Activated CD4-positive, CD25-positive, alpha-beta regulatory T cell treated with anti-CD3 and anti-CD28 coated beads, Interleukin-2, amount 50 U/mL, for 72 hours (primary cell): ENCODE measurements at places on chromosomes 11 and 22.

DNA sequence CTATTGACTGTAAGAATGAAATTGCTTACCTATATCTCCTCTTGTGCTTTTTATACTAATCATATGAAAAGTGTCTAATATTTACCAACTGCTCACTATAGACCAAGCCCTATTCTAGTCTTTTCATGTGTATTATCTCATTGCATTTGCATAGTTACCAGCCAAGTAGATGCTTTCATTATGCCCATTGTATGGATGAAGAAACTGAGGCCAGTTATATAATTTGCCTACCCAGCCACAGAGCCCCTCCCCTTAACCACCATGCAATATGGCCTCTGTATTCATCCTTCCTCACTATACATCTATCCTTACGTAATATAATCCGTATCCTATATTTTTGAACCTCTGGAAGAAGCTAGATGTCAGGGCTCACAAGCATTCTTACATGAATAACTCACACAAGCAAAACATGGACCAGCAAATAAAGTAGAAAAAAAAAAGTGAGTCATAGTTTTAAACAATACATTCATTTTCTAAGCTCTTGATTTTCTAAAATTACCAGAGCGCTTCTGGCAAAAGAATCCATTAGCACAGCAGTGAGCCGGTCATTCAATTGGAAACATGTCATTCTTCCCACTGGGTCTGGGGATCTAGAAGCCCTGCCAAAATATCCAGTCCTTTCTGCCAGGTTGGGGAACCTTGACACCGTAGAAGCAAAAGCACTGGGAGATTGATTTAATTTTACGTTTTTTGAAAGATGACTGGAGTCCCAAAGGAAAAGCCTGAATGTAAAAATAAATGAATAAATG is 80.0 kb downstream of the C11orf91 start:
- DNase-seq: no peak

- DNase-seq: no peak
Observed at GRCh38 chr22:41333806-41334205, 32.5 kb downstream of the ZC3H7B start.

DNA sequence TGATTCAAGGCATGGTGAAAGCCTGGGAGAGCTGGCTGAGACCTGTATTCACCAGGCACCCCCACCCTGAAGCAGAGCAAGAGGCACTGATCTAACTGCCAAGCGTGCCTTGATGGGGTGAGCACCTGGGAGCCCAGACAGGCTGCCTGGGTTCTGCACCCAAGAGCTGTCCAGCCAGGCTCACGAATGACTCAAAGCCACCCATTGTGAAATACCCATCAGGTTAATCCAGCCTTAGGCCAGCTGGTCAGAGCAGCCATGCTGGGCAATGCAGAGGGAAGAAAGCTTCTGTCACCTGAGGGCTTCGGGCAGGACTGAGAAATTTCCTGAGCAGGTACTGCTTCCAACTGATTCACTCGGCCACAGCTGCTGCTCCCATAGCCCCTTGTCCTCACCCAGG is 22.1 kb downstream of the THOC5 start:
- DNase-seq: no peak

DNA sequence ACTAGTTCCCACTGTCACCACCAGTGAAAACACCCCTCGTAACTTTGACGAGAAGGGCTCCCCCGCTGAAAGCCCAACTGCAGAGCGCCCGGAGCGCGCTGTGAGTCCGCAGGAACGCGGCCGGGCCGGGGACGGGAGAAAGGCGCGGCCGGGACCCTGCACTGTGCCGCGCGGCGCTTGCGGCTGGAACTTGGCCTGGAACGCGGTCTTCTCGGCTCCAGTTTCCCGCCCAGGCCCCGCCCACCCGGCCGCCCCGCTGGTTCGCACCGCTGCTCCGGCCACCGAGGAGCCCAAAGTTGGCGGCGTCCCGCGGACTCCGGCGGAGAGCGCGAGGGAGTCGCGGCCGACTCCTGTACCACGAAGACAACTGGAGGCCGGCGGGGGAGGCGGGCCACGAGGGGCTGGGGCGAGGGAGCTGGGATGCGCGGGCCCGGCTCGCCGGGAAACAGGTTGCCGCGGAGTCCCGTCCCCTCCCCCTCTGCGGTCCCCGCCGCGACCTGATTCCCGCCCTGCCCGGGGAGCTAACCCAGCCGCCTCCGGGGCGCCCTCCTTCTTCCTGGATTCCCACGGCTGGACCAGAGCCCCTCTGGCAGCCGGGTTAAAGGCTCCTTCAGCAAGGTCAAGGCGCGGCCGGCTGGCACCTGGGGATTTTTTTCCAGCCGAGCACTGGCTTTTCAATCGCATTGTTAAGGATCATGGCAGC is 3.4 kb downstream of the TENM4 start:
- DNase-seq: no peak

DNA sequence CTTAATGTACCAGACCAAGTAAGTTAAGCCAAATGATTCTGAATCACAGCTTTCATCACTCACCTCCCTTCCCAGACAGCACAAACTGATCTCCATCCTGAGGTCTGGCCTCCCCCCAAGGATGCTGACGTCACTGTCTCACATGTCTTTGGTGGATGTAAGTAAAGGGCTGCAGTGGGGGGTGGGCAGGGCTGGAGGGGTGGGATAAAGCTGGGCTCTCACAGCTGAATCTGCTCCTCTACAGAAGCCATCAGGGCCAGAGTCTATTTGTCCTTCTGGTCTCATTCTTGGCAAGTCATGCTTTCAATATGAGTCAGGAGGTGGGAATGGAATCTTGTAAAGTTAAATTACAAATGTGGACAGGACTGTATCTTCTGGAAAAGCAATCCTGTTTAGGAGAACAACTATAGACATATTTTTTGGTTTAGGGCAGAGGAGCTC is 32.7 kb downstream of the P4HA3 start:
- DNase-seq: no peak

DNA sequence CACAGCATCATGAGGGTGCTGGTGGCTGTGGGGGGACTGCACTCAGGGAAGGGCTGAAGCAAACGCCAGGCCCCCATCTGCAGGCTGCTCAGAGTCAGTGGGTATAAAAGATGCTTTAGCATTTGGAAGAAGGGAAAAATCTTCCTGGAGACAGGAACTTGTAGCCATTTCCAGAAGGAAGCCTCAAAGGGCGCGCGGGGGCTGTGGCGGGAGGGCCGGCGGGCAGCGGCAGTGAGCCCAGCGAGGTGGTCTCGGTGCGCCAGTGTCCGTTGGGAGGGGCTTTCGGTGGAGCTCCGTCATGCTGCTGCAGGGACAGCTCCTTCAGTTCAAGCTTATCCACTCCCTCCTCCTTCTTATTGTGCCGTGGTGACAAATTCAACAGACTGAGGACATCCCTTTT is 63.0 kb upstream of the PITPNB start:
- DNase-seq: peak; percentile 21

- no peak for DNase-seq
Observed at GRCh38 chr11:7657306-7658025, 15.8 kb downstream of the CYB5R2 start.

DNA sequence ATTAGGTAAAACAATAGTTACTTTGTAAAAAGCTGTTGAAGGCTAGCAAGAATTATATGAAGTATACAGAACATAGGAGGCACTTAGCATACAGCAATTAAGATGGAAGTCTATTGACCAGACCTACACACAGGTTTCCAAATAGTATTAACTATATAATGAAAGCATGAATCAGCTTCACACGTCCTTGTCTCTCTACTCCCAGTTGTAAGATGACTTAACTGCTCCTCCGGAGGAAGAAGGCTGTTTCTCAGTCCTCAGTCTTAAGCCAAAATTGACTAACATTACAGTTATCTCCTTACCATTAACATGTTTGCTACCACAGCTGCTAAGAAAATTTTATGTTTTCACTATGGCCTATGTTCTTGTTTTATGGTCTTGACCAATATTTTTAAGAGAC is 24.7 kb downstream of the SIK3 start:
- no peak for DNase-seq

- DNase-seq: no peak
Observed at GRCh38 chr22:37331856-37332536, 49.7 kb downstream of the CYTH4 start.

- DNase-seq: no peak
Observed at GRCh38 chr11:1433568-1433967, 43.8 kb downstream of the BRSK2 start.

- DNase-seq: peak; percentile 12
Observed at GRCh38 chr22:48097723-48098122, 1335.3 kb downstream of the TBC1D22A start.

DNA sequence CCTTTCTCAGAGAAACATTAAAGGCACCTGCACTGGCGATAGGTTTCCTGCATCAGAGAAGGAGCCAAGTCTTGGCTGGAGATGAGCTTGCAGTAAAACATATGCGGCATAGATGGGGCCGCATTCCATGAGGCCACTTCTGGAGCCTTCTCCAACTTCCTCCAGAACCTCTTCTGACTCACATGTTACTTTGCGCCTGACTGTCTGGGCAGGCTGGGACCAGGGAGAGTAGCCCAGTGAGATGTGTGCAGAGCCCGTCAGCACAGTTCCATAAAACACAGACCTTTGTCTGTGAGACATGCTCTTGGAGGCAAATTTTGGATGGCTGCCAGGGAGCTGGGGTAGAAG is 55.4 kb upstream of the BID start:
- no peak for DNase-seq

DNA sequence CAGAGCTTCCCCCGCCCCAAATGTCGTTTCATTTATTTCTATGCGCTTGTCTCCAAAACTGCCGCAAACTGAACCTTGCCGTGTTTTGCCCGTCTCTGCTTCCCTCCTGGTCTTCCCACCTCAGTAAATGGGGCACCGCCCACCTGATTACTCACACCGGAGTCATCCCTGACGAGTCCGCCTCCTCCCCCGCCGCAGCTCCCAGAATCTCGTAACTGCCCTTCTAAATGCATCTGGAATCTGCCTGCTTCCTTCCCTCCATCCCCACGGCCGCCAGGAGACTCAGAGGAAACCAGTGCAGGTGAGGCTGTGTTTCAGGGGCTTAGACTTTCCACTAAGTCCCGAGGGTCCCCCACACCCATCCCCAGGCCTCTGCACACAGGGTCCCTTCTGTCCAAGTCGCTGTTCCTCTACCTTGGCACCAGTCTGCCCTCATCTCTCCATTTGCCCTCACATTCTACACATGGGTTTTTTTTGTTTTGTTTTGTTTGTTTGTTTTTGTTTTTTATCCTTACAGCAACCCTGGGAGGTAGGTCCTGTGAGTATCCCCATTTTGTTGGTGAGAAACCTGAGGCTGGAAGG is 62.6 kb upstream of the PHF21B start:
- DNase-seq: no peak

GRCh38 chr11:31953803-31954327 is 137.0 kb upstream of the RCN1 start:
- DNase-seq: no peak

GRCh38 chr11:14687456-14687855 is 43.9 kb downstream of the PDE3B start:
- DNase-seq: no peak

- no peak for DNase-seq
Observed at GRCh38 chr11:111829185-111829968, 42.0 kb downstream of the ALG9 start.

GRCh38 chr22:48594757-48595510 is 1232.7 kb downstream of the BRD1 start:
- DNase-seq: no peak

DNA sequence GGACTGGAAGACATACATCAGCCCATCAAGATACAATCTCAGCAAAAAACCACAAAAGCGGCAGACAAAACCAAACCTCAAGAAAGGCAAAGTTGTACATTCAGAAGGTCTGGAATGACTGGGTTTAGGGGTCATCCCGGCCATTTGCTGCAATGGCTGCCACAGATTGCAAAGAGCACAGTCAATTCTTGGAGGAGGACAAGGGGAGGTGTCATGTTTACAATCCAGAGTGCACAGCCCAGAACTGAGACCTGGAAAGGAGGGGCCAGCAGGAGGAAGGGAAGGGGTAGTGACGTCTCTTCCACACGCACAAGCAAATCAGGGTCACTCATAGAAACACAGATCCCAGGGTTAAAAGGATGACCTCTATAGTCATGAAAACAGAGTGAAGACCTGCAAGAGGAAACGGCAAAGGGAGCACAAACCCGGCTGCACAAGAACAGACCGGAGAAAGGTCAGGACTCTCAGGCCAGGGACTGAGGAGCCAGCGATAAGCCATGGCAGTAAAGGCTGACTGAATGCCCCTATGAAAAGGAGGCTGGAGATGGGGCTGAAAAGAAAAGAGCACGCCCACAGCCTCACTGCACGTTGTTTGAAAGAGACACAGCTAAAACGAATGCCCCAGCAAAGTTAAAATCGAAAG is 18.2 kb upstream of the MUC5AC start:
- DNase-seq: no peak

DNA sequence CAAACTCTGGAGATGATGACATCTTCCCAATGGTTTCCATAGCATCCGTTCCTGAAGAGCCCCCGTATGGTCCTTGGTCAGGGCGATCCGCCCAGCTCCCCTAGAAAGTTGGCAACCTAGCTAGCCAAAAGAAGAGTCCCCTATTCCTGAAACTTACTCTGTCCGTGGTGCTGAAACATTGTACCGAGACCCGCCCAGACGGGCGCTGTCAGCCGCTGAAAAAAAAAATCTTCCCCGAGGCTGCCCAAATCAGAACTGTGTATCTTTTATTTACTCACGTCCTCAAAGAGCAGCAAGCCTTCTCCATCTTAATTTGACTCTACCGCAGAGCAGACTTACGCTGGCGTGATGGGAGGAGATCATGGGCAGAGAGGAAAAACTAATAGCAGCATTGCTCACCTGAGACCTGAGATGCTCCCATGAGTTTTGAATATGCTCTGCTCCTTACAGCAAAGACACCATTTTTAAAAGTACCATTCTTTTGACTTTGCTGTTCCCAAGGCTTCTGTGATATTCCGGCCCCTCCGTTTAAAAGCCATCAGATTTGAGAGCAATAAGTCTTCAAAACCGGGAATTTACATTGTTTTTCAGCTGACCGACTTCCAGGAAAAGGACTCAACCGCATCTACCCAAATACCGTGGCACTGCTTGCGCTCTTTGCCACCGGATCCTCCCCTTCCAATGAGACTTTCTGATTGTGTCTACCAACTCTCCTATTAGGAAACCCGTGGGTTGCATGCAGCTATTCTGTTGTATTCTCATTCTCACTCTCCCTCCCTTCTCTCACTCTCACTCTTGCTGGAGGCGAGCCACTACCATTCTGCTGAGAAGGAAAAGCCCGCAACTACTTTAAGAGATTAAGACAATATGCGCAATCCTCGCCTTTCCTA is at the start of gene SLC17A6:
Gene SLC17A6 (plus strand): TSS at position 786 of the 890 bp plus-strand sequence. CDS start 153 bp downstream, outside the sequence.
- DNase-seq: no peak

DNA sequence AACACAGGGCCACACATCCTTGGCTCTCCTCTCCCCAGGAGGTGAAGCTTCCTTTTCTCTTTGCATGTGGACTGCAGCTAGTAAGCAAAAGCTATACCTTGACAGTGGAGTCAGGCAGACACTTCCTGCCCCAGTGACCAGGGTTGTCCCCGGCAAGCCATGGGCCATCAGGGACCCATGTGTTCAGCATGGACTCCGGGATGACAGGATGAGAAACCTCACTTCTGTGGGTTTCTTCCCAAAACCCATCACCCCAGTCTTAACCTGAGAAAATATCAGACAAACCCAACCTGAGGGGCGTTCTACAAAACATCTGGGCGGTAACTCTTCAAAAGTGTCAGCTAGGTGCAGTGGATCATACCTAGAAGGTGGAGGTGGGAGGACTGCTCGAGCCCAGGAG is 40.2 kb downstream of the GNB1L start:
- no peak for DNase-seq
